ENCODE measurements at places on chromosomes 2 and 18.

- H3K27ac ChIP-seq, result no peak overlapping the region
- no peak for DNase-seq
- H3K36me3 ChIP-seq, result no peaks in the 10 kb centered on the region
Measured at GRCh38 chr2:128428415-128428814, 109.7 kb upstream of the HS6ST1 start.

- no peaks in the 10 kb centered on the region for H3K27me3 ChIP-seq
- H3K36me3 ChIP-seq, result no peaks in the 10 kb centered on the region
- no peaks in the 10 kb centered on the region for H3K4me1 ChIP-seq
Measured at GRCh38 chr2:152620208-152620607, 97.1 kb downstream of the PRPF40A start.

GRCh38 chr2:246489-247144 is 17.2 kb downstream of the SH3YL1 start:
- H3K4me1 ChIP-seq, result no peaks in the 10 kb centered on the region
- DNase-seq, result peak; percentile 86
- H3K4me3 ChIP-seq, result no peak overlapping the region
- no peaks in the 10 kb centered on the region for H3K27me3 ChIP-seq
- H3K36me3 ChIP-seq, result no peaks in the 10 kb centered on the region

GRCh38 chr18:75714766-75715165 is 287.3 kb upstream of the SMIM21 start:
- no peak overlapping the region for H3K27ac ChIP-seq
- no peaks in the 10 kb centered on the region for H3K27me3 ChIP-seq
- H3K4me3 ChIP-seq, result no peak overlapping the region
- H3K36me3 ChIP-seq, result no peaks in the 10 kb centered on the region

DNA sequence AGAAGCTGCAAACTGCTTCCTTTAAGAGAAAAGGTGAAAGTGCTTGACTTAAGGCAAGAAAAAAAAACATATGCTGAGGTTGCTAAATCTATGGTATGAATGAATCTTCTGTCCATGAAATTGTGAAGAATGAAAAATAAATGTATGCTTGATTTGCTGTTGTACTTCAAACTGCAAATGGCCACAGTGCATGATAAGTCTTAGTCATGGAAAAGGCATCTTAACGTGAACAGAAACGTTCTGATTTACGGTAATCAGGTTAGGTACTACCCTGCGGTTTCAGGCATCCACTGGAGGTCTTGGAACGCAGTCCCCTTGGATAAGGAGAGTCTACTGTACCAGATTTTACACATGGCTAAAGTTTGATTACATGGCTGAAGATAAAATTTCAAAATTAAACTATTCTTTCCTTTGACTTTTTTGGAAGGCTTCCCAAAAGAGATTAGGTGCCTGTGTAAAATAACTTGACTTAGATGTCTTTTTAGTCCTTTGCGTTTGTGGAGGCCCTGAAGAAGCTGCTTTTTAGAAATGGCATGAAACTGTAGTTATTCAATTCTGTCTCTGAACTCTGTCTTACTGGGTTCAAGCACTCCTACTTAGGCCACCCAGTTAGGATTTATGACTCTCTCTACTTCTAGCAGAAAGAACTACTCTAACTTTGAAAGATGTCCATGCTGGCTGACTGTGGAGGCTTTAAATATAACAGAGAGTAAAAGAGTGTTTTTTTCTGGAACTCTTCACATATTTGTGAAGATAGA is 35.9 kb upstream of the SCN9A start:
- no peaks in the 10 kb centered on the region for H3K4me1 ChIP-seq
- H3K4me3 ChIP-seq, result no peak overlapping the region
- H3K27ac ChIP-seq, result no peak overlapping the region
- no peaks in the 10 kb centered on the region for H3K27me3 ChIP-seq
- H3K36me3 ChIP-seq, result no peaks in the 10 kb centered on the region
- DNase-seq, result no peak

GRCh38 chr2:233165895-233166661 is 85.4 kb upstream of the ATG16L1 start:
- H3K27ac ChIP-seq, result no peak overlapping the region
- H3K4me1 ChIP-seq, result no peaks in the 10 kb centered on the region
- H3K36me3 ChIP-seq, result peaks cover 31% of the 10 kb centered on the region
- no peak overlapping the region for H3K4me3 ChIP-seq
- H3K27me3 ChIP-seq, result no peaks in the 10 kb centered on the region
- DNase-seq, result no peak

DNA sequence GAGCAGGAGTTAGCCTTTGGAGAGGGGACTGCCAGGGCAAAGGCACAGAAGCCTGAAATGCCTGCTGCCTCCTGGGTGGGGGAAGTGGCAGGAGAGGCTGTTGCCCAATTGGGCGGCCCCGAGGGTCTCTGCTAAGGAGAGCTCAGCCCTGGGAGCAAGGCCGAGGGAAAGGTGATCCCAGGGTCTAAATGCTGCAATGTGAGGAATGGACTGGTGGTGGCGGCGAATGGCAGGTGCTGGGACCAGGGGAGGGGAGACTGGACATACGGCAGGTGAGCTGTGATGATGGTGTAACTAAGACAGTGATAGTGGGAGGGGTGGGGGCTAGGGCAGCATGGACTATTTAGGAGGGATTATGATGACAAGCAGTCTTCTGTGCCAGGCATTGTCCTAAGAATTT is 104.0 kb downstream of the DYSF start:
- no peak overlapping the region for H3K4me3 ChIP-seq
- no peak for DNase-seq
- no peak overlapping the region for H3K27ac ChIP-seq
- no peaks in the 10 kb centered on the region for H3K36me3 ChIP-seq
- H3K27me3 ChIP-seq, result no peaks in the 10 kb centered on the region

All from Karpas-422 (cell line).